ENCODE measurements at places on chromosomes 2 and 18.

GRCh38 chr2:73837847-73838585 lies 9.3 kb downstream of the STAMBP start:
- no peak for DNase-seq

- no peak for DNase-seq
Measured at GRCh38 chr2:158184556-158185343, 83.1 kb downstream of the UPP2 start.

DNA sequence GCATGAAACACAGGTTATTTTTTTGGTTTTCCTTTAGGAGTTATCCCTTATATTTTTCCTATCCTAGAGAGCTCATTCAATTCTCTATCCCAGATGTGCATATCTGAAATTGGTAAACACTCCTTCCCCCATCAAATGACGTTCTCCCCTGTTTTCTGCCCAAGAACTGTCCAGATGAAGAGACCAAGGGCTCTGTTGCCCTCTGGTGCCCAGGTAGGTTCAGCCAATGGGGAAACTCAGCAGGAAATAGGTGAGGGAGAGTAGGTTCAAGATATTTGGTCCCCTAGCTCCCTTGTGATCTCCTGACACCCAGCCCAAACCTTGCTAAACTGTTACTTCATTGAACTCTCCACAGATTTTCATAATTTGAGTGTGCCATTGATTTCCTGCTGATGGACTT lies 14.1 kb upstream of the INO80C start:
- DNase-seq: no peak

- DNase-seq: no peak
Measured at GRCh38 chr2:225052703-225053102, 10.4 kb upstream of the DOCK10 start.

DNA sequence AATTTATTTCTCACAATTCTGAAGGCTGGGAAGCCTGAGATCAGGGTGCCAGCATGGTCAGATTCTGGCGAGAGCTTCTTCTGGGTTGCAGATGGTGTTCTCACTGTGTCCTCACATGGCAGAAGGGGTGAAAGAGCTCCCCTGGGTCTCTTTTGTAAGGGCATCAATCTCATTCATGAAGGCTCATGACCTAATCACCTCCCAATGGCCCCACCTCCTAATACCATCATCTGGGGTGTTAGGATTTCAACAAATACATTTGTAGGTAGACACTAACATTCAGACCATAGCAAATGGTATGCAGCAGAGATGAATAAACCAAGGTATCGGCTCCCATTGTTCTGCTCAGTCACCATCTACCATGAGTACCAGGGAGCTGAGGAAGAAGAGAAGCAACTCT lies 32.7 kb downstream of the YPEL5 start:
- peak; percentile 54 for DNase-seq

GRCh38 chr2:158755310-158756087 lies 39.6 kb upstream of the DAPL1 start:
- peak; percentile 14 for DNase-seq

DNA sequence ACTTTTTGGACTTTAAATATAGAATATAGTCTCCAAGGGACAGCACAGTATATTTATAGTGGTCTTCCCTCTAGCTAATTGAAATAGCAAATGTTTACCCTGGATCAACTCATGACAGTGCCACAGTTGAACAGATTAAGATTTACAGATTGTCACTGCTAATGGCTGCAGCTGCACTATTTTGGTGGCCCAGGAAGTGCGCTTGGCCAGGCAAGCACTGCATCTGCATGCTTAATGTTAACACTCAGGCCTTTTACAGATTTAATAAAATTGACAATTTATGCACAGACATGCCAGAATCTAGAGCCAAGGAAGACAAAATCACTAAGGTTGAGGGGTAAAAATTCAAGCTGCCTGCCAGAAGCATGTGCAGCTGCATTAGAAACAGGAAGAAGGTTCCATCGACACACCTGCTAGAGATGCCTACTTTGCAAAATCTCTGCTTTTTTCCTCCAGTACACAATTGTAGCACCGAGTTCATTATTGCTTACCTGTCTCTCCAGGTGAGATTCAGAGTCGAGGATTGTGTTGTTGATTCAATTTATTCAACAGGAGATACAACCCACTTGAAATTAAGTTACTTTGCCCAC lies 1042.3 kb upstream of the NRXN1 start:
- no peak for DNase-seq

- no peak for DNase-seq
Measured at GRCh38 chr2:136119717-136120675, 2.0 kb upstream of the CXCR4 start.

GRCh38 chr2:220081171-220081570 lies 453.7 kb downstream of the SLC4A3 start:
- no peak for DNase-seq

- peak; percentile 90 for DNase-seq
Measured at GRCh38 chr18:35407871-35408481, 30.8 kb upstream of the ZNF396 start.

DNA sequence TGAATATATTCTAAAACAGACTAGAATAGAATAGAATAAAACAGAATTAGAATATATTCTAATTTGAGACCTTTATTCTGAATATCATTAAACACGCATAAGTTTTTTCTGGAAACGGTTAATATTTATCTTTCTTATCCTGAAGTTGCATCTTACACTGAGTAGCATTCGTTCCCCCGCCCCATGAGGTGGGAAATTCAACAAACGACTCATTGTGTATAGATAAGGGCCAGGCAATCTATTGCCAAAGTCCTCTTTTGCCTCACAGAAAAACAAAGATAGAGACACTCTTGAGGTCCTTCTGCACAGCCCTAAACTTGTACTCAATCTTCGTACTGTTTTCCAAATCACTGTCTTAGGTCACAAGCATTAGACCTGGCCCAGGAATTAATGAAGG lies 98.1 kb downstream of the COL6A3 start:
- DNase-seq: no peak

- DNase-seq: peak; percentile 69
Measured at GRCh38 chr2:20093263-20094141, 42.1 kb upstream of the LAPTM4A start.

DNA sequence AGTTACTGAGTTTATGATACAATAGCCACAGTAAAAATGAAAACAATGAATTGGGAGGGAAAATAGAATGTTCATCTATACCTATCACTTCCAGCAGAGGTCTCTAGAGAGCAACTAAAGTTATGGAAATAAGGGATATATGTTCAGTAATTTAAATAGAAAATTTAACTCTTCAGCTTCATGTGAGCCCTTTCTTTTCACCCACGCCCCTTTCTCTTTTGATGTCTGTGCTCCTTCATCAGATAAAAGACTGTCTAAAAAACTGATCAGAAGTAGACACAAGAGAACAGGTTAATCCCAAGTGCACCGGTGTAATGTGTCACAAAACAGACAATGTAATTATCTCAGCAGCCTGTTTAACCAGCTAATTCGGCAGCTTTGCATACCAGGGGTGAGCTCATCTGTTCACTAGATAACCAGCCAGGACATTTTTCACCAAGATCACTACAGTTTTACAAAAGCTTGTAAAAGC lies 238.5 kb upstream of the ERBB4 start:
- DNase-seq: peak; percentile 45

DNA sequence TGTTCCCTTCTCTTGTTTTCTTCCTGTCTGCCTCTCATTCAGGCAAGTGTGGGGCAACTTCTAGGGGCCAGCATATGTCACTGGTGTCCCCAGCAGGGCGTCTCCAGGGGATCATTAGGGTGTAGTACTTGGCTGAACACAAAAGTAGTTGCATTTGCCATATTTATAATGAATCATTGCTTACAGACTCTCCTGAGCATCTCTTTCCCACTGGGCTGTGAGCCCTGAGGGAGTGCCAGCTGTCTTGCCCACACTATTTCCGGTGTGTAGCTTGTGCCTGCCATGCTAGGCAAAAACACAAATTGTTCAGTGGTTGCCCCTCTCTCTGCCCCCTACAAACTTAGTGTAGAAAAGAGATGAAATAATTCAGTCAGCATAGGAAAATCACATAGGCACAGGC lies 40.8 kb upstream of the SCLY start:
- DNase-seq: no peak

GRCh38 chr18:63752636-63753035 lies 22.6 kb upstream of the SERPINB7 start:
- DNase-seq: no peak

- DNase-seq: no peak
Measured at GRCh38 chr2:7206111-7206810, 289.0 kb downstream of the RNF144A start.

Data from hematopoietic multipotent progenitor cell treated with erythropoietin and hydrocortisone succinate and interleukin-3 and kit ligand, for 8 days (in vitro differentiated cells).